ENCODE measurements at places on chromosomes 5 and 9. TPM values are rescaled to one million over a fixed set of nuclear protein-coding genes. Genes with fewer than 3 reads are reported as not detected.

DNA sequence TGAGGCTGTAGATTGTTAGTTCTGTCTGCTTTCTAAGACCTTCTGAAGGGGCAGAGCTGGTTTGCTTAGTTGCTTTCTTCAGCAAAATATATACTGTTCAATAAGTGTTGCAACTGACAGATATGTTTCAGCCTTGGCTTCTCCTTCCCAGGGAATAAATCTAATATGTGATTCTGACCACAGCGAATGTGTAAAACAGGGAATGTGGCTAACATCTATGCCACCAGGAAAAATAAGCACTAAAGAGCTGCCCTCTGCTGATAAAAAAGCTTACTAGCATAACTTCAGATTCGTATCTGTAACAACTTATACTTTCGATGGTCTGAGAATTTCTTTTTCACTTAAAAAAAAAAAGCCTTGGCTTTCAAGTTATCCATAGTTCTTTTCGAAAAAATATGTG lies 13.0 kb upstream of the OSMR start:
- DNase-seq = no peak

- DNase-seq = no peak
These were observed 21.4 kb downstream of the TGFBR1 start for GRCh38 chr9:99126312-99126711.

DNA sequence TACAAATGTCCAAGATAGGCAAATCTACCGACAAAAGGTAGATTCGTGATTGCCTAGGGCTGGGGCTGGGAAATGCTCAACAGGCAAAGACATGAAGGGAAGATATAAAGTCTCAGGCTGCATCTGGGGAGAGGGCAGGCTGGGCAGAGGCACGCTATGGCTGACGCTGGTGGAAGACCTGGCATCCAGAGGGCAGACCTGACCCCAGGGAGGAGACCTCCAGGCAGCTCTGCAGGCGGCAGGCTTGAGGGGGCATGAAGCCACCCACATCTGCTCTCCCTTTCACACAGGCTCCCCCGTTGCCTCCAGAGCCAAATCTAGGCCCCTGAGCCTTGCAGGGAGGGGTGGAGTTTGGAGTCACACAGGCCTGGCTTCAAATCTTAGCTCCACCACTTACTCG lies 145.5 kb downstream of the PAX5 start:
- DNase-seq = no peak

GRCh38 chr9:10104774-10105173 lies 508.0 kb downstream of the PTPRD start:
- no peak for DNase-seq

- DNase-seq = peak; percentile 62
These were observed 175.1 kb downstream of the HCN1 start for GRCh38 chr5:45521067-45521466.

DNA sequence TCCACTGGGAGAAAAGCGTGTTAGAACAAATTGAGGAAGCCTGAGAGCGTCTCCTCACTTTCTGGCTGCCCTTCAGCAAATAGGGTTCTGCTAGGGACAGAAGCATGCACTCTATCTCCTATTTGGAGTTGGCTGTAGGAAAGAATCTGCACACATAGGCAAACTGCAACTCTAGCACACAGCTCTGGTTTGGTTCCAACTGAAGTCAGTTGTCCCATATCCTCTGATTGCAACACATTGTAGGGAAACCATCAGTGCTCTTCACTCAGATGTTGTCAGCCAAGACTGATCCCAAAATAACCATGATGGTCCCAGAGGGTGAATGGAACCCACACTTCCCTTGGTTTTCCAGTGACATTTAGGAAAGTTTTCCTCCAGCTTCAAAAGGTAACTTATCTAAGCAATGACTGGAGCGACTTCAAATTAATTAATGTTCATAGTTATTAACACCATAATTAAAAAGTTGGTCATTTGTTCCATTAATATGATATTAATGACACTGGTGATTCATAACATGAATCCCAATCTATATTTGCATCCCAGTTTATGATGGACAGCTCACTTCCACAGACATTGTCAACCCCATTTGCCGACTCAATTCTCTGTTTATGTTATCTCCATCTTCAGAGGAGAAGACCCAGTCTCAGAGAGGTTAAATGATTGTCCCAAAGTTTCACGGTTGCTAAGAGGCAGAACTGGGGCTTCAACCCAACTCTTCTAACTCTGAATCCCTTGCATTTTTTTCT lies 136.7 kb upstream of the ZNF462 start:
- no peak for DNase-seq

DNA sequence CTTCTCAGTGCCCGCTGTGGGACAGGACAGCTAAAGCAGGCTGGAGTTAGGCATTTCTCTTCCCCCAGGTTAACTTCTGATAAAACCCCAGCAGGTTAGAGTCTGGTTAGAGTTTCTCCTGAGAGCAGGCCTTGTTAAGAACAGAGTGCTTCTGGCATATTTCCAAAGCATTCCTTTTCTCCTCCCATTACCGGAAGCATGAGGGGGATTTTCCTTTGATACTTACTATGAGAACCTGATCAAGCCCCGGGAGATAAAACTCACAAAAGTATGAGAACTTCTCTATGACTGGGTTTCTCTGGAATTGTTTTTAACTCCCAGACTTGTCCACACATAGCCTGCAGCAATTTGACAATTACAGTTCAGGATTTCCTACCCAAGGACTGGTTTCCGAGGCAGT lies 77.4 kb upstream of the MAST4 start:
- DNase-seq = no peak

- DNase-seq = no peak
These were observed 53.8 kb upstream of the EDIL3 start for GRCh38 chr5:84438456-84438855.

GRCh38 chr5:76513476-76513875 lies 109.7 kb downstream of the F2RL2 start:
- DNase-seq = no peak

DNA sequence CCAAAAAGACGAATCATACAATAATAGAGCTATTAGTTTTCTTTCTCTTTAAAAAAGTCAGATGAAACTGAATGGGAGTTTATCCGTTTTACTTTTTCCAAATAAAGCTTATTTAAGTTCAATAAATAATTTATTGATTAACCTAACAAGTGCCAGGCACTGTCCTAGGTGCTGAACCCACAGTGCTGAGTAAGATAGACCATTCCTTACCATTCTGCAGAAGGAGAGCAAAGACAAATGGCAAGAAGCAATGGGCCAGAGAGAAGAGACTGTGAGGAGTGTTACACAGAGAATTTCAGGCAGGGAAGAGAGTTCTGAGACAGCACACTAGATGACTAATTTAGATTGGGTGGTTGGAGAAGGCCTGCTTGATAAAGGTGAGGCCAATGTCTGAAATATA lies 127.2 kb downstream of the AUH start:
- no peak for DNase-seq

- DNase-seq = no peak
These were observed 39.5 kb upstream of the RAI14 start for GRCh38 chr5:34616651-34617050.

DNA sequence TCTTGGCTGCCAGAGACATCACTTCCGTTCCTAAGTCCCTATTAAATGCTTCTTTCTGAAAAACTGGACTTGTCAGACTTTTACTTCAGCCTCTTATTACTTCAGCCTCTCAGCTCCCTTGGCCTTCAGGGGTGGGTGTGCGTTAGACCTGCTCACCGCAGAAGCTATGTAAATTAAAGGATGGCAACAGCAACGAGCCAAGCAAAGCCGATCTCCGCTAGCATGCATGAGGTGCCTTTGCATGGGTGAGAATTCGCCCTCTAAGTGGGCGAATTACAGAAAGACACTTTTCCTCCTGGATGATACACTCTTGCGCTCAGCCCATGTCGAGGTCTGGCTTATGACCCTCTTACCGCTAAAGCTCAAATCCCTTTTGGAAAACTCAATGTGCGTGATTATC lies 10.9 kb upstream of the IL3 start:
- no peak for DNase-seq

- no peak for DNase-seq
These were observed 94.1 kb downstream of the FRMD3 start for GRCh38 chr9:83444110-83444509.

- no peak for DNase-seq
These were observed 28.2 kb downstream of the LIFR start for GRCh38 chr5:38528162-38528703.

- DNase-seq = no peak
These were observed 15.5 kb upstream of the SLC25A51 start for GRCh38 chr9:37919246-37919955.

GRCh38 chr5:395156-395920 lies 47.6 kb upstream of the EXOC3 start:
- no peak for DNase-seq

DNA sequence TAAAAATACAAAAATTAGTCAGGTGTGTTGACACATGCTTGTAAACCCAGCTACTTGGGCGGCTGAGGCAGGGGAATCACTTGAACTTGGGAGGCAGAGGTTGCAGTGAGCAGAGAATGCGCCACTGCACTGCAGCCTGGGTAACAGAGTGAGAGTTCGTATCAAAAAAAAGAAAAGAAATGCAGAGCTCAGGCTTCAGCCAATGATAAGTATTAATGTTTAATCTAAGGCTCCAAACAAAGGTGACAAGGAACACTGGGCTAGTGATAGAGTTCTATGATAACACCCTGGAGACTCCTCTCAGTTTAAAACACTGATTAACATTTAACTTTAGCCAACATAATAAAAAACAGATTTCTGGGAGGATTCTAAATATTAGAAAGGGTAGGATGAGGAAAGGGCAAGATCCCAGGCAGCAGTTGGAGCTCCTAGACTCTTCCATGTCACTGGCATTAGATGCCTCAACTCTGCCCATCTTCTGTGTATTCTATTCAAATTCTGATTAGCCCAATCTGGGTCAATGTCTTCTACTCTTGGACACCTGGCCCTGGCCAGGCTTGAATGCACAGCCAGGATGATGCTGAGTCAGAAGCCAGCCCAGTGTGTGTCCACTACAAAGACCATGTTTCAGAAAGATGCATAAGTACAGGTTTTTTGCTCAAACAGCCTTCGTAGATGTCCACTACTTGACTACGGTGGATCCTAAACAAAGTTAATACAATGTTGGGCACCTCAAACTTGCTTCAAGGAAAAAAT lies 91.0 kb upstream of the FAM169A start:
- DNase-seq = no peak

- DNase-seq = no peak
These were observed 157.8 kb upstream of the PRR16 start for GRCh38 chr5:120306303-120306702.

- DNase-seq = no peak
These were observed 74.1 kb downstream of the TEK start for GRCh38 chr9:27183131-27183530.

DNA sequence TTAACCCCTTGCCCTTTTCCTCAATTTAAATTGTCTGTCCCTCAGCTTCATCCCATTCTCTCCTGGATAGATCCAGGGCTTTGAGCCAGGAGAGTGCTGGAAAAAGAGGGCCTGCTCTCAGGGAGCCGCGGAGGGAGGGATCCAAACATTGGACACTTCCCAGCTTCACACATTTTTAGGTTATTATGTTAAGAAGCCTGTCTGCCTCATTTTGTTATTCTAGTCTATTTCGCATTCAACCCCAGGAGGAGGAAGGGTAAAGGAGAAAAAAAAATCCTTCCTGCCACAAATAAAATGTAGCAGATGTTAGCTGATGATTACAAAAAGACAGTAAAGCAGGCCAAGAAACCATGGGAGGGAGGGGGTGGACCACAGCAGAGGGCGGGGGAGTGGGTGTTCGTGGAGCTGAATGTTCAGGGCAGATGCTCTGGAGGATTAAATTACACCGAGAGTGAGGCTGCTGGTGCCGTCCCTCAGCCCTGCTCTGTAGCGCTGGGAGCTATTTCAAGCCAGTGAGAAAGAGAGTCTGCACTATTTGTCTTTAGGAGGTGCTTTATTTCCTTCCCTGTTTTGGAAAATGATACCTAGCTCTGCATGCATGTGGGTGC lies 60.6 kb upstream of the ZFR start:
- DNase-seq = no peak

DNA sequence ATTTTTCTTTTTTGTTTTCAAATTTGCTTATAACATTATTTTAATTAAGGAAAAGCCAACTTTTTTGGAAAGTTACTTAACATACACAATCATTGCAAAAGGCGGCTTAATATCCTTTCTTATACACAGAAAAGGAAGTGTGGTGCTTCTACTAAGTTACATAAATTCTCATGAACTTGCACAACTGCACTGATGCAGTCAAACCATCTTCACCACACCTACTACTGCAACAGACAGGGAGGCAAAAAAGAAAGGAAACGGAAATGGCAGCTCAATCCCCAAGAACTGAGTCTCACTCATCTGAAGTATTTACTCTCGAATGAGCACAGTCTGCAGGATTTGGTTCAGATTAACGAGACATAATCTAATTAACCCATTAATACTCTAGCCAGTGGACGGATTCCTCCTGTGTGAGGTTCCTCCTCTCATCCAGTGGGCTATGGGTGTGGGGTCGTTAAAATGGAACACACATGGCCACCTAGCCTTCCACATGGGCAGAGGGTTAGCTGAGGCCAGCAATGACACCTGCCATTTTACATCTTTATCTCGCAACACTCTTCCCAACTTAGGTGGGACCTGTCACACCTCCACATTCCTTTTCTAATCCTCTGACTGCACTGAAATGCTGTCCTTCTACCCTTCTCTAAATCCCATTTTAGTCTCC lies 30.0 kb downstream of the GOLM1 start:
- DNase-seq = no peak

GRCh38 chr9:97307500-97308163 lies at the start of gene CCDC180:
TSS of gene CCDC180 (plus strand) at chr9:97307659. CDS start at chr9:97308064, 405 bp downstream.
- no peak for DNase-seq

DNA sequence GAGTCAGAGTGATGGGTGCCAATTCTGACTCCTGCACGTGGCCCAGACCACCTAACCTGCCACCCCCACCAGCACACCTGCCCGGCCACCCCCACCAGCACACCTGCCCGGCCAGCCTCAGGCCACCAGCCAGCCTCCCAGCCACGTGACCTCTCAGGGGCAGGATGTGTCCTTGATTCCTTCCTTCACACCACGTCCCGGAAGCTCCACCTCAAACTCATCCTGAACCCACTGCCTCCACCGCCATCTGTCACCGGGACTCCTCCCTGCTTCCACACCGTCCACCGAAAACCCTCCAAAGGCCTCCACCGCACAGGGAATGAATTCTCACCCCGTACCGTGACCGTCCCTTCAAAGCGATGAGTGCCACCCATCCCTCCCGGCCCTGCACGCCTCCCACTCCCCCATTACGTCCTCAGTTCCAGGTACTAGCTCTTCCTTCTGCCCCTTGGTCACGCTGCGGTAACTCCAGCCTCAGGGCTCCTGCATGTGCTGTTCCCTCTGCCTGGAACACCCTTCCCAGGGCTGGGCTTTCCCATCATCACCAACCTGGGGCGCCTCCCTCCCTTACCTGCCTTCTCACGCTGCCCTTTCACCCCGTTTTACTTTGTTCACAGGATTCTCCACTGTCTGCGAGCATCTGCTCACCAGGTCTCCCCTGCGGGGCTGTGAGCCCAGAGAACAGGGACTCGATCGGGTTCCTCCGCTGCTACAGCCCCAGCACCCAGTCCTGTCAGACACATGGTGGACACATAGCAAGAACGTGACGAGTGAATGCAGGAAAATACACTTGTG lies 82.9 kb downstream of the ADAMTS2 start:
- no peak for DNase-seq

- DNase-seq = no peak
These were observed 84.2 kb downstream of the ESM1 start for GRCh38 chr5:54900984-54901725.

GRCh38 chr9:134689321-134690181 lies 47.9 kb downstream of the COL5A1 start:
- peak; percentile 29 for DNase-seq

The PCDHB7 gene
- total RNA-seq = not detected

The CBY3 gene
- total RNA-seq = not detected

Measured in HCT116 (cell line).